ENCODE measurements at places on chromosomes 2 and 18.

- no peak overlapping the region for H3K27ac ChIP-seq
- H3K4me3 ChIP-seq, result no peak overlapping the region
- no peaks in the 10 kb centered on the region for H3K36me3 ChIP-seq
- no peaks in the 10 kb centered on the region for H3K27me3 ChIP-seq
- peaks cover 4% of the 10 kb centered on the region for H3K4me1 ChIP-seq
- peak; percentile 51 for DNase-seq
Observed at GRCh38 chr2:165144315-165144714, 59.5 kb downstream of the SCN3A start.

GRCh38 chr2:203673933-203674332, 32.5 kb upstream of the CD28 start:
- no peak for DNase-seq
- H3K27ac ChIP-seq, result no peak overlapping the region
- no peaks in the 10 kb centered on the region for H3K36me3 ChIP-seq
- no peaks in the 10 kb centered on the region for H3K27me3 ChIP-seq
- no peak overlapping the region for H3K4me3 ChIP-seq

DNA sequence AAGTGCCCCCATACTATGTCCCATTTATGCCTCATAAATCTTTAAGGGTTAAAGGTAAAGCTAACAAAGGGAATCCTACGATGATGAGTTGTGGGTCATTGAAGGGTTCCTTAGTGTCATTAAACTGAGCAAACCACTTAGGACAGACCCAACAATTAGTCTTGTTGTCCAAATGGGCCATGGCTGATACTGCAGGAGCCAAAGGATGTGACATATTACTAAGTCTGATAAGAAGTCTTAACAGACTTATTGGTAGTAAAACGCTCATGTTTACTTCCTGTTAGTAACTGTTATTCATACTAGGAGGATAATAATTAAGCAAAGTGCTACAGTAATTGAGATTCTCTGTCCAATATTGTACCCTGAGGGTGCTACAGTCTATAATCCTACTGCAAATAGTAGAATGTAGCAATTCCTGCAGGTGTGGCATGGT, 96.8 kb downstream of the PTPN4 start:
- H3K27ac ChIP-seq, result 0 out of 2 replicates have a peak overlapping the region, but pooled peaks have one; percentile 9
- peaks cover 24% of the 10 kb centered on the region for H3K4me1 ChIP-seq
- H3K36me3 ChIP-seq, result peaks cover 15% of the 10 kb centered on the region
- H3K27me3 ChIP-seq, result no peaks in the 10 kb centered on the region
- H3K4me3 ChIP-seq, result no peak overlapping the region

DNA sequence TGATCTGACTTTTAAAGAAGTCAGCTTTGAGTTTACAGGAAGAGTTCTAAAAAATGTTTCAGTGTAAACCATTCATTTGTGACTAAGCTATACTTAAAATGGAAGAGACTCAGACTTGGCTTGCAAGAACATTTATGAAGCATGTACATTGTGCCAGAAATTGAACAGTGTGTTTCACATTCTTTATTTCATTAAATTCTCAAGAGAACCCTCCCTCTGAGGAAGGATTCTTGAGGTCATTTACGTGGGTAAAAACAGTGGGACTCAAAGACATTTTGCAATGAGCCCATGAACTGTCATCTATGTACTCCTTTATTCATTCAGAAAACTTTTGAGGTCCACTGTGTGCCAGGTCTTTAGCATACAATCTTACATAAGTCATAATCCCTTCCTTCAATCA, 143.6 kb upstream of the ZNF521 start:
- H3K4me3 ChIP-seq, result no peak overlapping the region
- no peaks in the 10 kb centered on the region for H3K27me3 ChIP-seq
- H3K4me1 ChIP-seq, result no peaks in the 10 kb centered on the region
- H3K36me3 ChIP-seq, result no peaks in the 10 kb centered on the region
- H3K27ac ChIP-seq, result no peak overlapping the region
- DNase-seq, result no peak

GRCh38 chr2:23586741-23587306, 201.8 kb downstream of the KLHL29 start:
- H3K27ac ChIP-seq, result no peak overlapping the region
- no peak for DNase-seq
- H3K4me1 ChIP-seq, result no peaks in the 10 kb centered on the region
- no peak overlapping the region for H3K4me3 ChIP-seq
- no peaks in the 10 kb centered on the region for H3K27me3 ChIP-seq

DNA sequence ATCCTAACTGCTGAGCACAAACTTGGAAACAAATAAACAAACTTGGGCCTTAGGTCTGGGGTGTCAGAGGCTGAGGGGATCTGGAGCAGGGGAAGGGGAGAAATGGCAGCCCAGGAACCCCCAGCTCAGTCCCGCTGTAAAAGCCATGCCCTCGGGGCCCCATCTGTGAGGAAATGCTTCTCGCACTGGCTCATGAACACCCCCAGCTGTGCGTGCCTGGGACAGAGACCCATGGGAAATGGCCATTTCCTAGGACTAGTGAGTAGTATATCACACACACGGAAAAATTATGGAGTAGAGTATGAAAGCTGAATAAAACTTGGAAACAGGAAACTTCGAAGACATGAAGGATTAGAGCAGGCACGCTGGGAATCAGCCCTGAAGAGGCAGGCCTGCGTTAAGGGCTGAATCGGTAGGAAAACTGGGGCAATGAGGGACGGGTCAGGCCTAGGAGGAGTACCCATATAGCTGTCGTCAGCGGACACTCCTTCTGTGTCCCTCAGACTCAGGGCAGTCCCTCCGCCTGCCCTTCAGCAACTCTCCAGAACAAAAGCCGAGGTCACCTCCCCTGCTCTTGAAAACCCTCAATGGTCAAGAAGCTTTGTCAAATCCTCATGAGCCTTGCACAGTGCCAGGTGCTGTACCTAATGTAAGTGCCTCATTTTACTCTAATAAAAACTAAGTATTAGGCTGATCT, 120.8 kb upstream of the ODC1 start:
- no peak overlapping the region for H3K27ac ChIP-seq
- H3K27me3 ChIP-seq, result no peaks in the 10 kb centered on the region
- H3K4me1 ChIP-seq, result no peaks in the 10 kb centered on the region
- DNase-seq, result no peak

GRCh38 chr18:8890957-8891464, 185.7 kb downstream of the MTCL1 start:
- no peaks in the 10 kb centered on the region for H3K36me3 ChIP-seq
- H3K4me1 ChIP-seq, result peaks cover 5% of the 10 kb centered on the region
- H3K27me3 ChIP-seq, result no peaks in the 10 kb centered on the region
- no peak overlapping the region for H3K4me3 ChIP-seq
- peak; percentile 95 for DNase-seq
- peak overlapping the region; percentile 64 for H3K27ac ChIP-seq

Measured in GM23338 (cell line).